NCI-H1105 treated with DMSO at 0.1 percent for 48 hours (cell line): ENCODE measurements at places on chromosomes 7 and 10.

DNA sequence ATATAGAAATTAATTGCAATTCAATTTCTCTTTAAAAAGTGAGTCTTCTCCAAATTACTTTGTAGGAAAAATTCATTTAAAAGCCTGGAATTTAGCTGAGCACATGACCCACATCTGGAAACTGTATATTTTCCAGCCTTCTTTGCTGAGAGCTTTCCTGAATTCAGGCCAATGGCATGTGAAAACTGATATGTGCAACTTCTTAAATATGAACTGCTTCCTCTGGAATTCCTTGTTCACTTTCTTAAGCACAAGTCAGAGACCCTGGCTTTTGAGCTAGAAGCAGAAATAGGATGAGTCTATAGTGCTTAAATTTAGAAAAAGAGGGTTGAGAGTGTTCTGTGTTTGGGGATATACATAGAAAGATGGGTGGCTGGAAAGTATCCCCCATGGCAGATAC lies 365.1 kb upstream of the MTPN start:
- DNase-seq, result no peak

- DNase-seq, result peak; percentile 39
Measured at GRCh38 chr7:141073173-141073640, 657 bp upstream of the TMEM178B start.

DNA sequence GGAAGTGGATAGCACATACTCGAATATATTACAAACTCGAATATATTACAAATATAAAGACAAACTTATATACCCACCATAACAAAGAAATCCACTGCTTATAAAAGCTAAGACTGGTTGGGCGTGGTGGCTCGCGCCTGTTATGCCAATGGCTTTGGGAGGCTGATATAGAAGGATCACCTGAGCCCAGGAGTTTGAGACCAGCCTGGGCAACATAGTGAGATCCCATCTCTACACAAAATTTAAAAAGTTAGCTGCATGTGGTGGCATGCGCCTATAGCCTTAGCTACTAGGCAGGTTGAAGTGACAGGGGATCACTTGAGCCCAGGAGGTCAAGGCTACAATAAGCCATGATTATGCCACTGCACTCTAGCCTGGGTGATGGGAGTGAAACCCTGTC lies 20.4 kb downstream of the MCMBP start:
- no peak for DNase-seq

- DNase-seq, result no peak
Measured at GRCh38 chr10:45379891-45380540, 6.0 kb downstream of the ALOX5 start.

DNA sequence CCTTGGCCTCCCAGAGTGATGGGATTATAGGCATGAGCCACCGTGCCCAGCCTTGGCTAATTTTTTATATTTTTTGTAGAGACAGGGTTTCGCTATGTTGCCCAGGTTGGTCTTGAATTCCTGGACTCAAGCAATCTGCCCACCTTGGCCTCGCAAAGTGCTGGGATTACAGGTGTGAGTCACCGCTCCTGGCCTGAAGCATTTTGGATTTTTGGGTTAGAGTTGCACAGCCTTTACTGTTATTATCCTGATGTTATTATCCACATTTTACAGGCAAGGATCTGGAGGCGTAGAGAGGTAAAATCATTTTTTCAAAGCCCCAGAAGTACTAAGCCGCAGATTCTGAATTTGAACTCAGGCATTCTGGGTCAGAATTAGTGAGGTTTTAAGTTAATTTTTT lies 75.4 kb downstream of the TCF7L2 start:
- DNase-seq, result no peak

DNA sequence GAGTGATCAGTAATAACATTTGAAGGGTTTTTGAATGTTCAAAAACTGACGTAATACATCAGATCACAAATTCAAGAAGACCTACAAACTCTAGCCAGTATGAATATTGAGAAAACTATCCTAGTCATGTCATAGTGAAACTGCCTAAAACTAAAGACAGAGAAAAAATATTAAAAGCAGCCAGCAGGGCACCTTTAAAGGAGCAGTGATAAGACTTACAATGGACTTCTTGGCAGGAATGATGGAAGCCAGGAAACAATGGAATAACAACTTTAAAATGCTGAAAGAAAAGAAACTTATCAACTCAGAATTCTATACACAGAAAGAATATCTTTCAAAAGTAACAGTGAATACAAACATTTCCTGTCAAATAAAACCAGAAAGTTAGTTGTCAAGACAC lies 78.3 kb upstream of the CTBP2 start:
- no peak for DNase-seq
